ENCODE measurements at places on chromosomes 6 and 20. TPM values are rescaled to one million over a fixed set of nuclear protein-coding genes. Genes with fewer than 3 reads are reported as not detected.

RRAGD gene
- total RNA-seq, result 7.3 TPM

- DNase-seq, result no peak
Measured at GRCh38 chr20:43746344-43747137, 19.7 kb upstream of the GTSF1L start.

KCNS1 gene
- not detected for total RNA-seq

DNA sequence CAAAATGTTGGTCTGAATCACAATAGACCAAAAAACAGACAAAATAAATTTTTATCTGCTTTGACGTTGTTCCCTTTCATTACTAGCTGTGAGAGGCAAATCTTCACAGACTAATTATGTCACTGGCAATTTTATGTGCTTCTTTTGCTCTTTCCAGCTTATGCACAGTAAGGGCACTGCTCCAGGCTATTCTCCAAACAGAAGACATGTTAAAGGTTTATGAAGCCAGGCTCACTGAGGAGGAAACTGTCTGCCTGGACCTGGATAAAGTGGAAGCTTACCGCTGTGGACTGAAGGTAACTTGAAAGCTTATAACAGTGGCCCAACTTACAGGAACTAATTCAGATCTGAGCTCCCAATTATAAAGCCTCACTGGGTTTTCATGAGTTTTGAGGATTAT lies 15.5 kb upstream of the SNRNP48 start:
- no peak for DNase-seq

DNA sequence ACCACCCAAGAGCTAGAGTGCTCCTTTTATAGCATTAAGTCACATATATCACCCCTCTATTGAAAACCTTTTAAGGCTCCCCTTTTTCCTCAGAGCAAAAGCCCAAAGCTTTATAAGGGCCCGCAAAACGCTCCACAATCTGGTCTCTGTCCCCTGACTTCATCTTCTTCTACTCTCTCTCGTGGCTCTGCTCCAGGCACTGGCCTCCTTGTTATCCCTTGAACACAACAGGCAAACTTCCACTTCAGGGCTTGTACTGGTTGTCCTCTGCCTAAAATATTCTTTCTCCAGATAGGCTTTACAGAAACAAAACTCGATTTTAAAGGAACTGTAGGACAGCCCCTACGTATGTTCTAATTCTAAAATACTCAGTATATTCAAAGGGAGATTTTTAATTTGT lies 44.0 kb upstream of the SPDEF start:
- no peak for DNase-seq

All from naive thymus-derived CD4-positive, alpha-beta T cell (primary cell).